ENCODE measurements at places on chromosomes 3 and 15.

DNA sequence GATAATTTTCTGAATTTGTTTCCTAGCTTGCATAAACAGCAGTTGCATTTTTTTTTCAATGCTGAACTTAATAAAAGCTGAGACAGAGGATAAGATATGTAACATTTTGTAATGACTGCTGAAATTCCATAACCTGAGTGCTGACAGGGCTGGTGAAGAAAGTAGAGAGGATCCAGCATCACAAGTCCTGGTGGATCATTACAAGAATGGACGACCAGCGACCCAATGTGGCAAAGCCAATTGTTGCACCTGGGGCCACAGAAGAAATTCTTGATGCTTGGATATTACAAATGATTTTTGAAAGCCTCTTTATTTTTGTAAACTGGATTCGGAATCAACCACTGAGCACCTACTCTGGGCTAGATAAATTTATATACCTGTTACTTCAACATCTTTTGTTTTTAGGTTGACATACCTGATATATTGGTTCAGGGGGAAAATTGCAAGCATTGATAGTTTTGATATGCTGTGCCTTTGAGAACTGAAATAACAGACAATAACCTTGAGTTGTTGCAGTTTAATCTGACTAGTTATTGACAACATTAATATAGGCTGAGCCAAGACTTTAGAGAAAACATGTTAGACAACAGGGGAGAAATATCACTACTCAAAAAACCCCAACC is 3.9 kb upstream of the ACTL6A start:
- peak; percentile 85 for DNase-seq

DNA sequence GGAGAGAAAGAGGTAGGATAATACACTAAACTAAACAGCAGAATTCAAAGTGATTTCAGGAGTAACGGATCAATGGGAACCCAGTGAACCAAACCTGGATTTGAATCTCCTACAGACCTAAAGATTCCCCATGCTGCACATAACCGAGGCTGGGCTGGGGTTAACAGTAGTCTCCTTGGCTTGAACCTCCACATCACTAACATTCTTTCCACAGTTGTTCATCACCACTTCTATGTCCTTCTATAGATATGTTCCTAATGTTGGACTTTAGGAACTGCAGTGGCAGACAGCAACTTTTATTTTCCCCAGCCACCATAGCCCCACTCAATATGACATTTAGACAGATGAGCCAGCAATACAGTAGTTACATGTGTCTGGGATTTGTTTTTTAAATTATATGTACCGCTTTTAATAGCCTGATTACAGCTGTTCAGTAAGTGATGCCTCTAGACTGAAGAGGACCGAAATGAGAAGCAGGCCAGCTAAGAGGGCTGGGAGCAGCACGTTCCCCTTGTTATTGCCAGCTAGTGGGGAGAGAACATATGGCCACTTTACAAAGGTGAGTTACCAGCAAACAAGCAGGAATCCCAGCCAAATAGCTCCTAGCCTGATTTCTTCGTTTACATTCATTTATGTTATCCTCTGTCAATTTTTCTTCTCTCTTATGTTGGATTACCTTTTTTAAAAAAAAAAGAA is 472.6 kb upstream of the CDIN1 start:
- DNase-seq: no peak

DNA sequence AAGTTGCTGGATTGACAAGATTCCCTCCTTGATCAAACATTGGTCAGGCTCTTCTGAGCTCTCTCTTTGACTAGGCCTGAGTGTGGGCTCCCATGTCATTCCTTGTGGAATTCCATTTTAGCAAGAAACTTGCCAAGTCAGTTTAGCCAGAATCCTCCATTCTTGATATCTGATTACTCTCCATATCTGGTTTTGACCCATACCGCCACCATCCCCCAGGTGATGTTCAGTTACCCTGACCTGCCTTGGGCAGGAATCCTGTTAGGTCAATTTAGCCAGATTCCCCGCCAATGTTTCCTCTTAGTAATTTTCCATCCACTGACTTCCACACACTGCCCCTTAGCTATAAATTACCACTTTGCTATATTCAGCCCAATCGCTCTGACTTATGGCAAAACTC is 1.0 kb upstream of the PCCB start:
- DNase-seq: no peak

- DNase-seq: no peak
Measured at GRCh38 chr3:112372396-112372795, 39.4 kb downstream of the CD200 start.

DNA sequence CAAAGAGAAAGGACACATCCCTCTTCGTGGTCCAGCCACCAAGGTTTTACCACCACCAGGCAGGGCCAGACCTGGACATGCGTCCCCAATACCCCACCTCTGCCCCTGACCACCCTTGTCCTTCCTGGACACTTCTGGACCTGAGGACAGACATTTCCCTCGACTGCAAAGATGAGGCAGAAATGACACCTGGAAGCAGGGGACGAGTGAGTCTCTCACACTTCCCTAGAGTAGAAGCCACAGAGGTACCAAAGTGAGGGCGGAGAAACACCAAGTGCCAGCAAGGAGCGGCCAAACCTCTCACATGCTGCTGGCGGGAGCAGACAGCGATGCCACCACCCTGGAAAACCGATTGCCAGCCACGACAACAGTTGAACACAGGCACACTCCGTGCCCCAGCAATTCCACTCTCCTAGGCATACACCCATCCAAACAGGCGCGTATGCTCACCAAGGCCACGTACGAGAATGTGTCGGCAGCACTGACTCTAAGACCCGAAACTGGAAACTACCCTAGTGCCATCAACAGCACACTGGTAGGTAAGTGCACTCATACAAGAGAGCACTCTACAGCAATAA is 207.0 kb upstream of the NSMCE3 start:
- no peak for DNase-seq

GRCh38 chr3:170792471-170792870 is 77.5 kb downstream of the RPL22L1 start:
- no peak for DNase-seq

GRCh38 chr15:65818927-65819562 is 27.0 kb upstream of the DENND4A start:
- DNase-seq: no peak

DNA sequence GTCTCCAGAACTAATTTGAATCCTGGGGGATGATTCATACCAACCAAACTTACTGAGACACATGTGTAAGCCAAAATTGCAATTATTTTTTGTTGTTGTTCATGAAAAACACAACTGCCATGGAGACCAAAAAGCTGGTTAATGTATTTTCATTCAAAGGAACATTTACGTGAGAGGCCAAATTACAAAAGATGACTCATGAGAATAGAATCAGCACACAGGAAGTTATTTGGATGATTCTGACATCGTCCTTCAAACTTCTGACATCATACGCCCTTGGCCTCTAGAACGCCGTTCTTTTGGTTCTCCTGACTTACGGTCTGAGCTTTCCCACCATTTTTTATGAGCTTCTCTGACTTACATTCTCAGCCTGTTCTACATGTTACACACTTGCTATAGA is 3.0 kb upstream of the ZNF280D start:
- no peak for DNase-seq

- DNase-seq: no peak
Measured at GRCh38 chr3:149969110-149969939, 1.4 kb downstream of the PFN2 start.

- no peak for DNase-seq
Measured at GRCh38 chr3:50662408-50662807, 12.3 kb upstream of the DOCK3 start.

DNA sequence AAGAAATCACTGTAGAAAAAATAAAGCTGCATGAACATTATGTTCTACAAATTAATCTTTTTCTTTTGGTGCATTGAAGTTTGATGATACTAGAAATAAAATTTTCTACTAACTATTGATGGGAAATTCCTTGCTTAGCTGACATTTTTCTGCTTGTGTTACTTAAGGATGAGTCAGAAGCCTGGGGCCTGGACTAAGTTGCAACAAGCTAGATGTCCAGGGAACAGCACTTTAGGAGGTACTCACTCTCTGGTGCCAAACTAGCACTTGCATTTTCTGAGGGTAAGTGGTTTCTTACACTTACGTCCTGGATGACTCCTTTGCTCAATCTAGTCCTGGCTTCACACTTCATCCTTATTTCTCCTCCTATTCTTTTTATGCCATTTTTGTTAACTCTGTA is 945.1 kb downstream of the IGSF11 start:
- no peak for DNase-seq

GRCh38 chr3:31576521-31576920 is 43.8 kb downstream of the STT3B start:
- DNase-seq: no peak

DNA sequence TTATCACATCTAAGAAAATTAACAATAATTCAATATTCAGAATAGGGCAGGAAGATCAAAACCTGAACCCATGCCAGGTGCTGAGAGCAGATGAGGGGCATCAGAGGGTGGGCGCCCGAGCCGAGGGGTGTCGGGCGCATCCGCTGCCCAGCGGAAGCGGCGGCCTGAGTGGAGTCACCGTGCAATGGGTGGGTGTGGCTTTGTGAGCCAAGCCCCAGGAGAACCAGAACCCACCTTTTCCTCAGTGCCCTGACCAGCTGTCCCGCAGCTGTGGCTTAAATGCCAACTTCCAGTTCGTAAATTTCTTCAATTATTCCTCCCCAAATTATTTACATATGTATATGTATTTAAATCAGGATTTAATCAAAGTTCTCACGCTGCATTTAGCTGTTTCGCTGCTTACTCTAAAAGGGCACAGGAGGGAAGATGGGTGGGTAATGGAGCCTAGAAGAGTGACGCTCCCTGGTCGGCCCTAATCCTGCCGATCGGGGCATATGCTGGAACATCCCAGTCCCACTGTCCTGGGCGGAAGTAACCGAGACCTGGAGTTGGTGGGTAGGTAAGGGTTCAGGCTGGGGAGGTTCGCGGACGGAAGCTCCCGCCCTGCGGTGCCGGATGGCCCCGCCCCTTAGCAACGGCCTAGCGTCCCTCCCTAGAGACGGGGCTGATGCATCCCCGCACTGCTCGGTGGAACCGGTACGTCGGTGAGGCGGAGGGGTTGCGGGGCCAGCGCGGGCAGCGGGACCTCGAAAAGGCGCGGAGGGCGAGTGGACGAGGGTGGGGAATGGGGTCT is 1.3 kb downstream of the DNAH1 start:
- DNase-seq: no peak

DNA sequence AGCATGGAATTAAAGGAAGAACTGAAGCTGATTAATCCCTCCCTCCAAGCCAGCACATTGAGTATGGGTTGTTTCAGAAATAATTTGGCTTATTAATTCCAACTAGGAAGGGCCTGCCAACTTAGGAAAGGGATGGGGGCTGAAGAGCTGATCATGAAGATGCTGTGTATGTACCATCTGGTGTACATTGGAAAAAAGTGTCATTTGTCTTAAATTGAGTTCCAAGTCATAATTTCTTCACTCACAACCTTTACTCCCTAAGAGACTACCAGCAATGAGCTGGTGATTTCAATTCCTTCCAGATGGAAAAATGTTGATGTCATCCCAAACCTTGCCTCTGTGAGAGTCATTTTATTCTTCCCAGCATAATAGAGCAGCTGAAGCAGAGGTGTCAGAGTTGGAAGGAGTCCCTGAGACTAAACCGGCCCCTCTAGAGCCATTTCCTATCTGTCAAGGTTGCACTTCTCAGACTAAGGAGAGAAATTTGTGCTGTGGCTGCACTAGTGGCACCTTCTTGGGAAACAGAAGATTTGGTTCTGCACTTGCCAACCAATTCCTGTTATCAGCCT is 79.4 kb downstream of the GTPBP8 start:
- DNase-seq: no peak

GRCh38 chr15:63191895-63192618 is 2.7 kb downstream of the RAB8B start:
- no peak for DNase-seq

- DNase-seq: no peak
Measured at GRCh38 chr3:165233501-165234195, 37.5 kb upstream of the SLITRK3 start.

DNA sequence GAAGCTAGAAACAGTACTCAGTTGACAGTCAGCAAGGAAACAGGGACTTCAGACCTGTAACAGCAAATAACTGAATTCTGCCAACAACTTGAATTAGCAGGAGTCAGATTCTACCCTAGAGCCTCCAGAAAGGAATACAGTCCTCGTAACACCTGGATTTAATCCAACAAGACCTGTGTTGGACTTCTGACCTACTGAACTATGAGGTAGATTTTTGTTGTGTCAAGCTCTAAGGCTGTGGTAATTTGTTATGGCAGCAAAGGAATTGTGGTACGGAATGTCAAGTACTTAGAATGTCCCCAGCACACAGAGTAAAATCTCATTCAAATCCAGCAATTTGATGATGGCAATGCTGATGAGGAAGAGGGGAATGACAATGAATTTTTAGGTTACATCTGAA is 234.1 kb downstream of the LRRN1 start:
- DNase-seq: no peak

DNA sequence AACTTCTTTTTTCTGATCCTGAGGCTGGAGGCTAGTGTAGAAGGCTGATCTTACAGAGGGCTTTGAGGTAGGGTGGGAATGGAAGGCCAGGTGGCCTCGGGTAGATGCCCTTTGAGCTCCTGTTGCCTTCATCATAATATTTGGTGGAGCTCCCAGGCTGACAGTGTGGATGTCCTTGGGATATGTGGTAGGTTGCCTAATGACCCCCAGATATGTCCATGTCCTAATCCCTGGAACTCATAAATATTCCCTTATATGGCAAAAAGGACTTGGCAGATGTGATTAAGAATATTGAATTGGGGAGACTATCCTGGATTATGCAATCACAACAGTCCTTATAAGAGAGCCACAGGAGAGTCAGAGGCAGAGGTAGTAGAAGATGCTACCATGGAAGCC is 5.5 kb downstream of the ADAMTSL3 start:
- DNase-seq: no peak

GRCh38 chr3:110754212-110754916 is 317.3 kb upstream of the NECTIN3 start:
- no peak for DNase-seq

DNA sequence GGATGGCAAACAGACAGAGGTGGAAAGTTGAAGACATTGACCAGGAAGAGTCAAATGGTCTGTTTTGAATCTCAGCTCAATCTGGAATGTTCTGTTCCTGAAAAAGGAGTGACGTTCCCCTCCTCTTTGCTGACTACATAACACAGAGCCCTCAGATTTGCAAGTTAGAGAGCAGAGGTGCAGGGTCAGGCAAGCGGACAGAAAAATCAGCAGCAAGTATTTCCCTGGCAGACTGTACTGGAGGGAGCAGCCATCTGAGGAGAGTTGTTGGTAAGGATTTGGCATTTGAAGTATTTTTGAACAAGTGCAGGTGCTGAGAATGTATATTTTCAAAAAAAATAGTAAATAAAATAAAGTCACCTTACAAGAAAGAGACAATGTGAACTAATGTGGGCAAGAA is 17.6 kb downstream of the ZNF80 start:
- no peak for DNase-seq
